ENCODE measurements at places on chromosomes 2 and 18.

DNA sequence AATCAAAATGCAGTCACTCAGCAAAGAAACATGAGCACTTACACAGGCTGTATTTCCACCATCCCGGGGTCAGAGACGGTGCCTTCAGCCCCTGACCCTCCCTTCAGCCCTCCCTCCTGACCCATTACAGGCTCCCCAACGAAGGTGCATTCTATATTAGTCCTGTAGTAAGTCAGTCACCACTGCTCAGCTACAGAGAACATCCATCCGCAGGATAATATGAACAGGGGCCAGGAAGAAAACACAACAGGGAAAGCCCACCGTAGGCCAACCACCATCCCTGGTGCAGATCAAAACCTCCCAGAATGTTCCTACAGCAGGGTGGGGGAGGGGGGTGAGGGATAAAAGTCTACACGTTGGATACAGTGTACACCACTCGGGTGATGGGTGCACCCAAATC lies 15.1 kb downstream of the PXDN start:
- no peak for DNase-seq

GRCh38 chr2:39275016-39275415 lies 31.2 kb upstream of the CDKL4 start:
- DNase-seq = no peak

GRCh38 chr2:24886691-24887304 lies 33.2 kb downstream of the ADCY3 start:
- no peak for DNase-seq

- DNase-seq = no peak
These were observed 131.5 kb downstream of the HDAC4 start for GRCh38 chr2:239269173-239269885.

GRCh38 chr2:10122500-10123280 lies at the start of gene RRM2:
Gene RRM2 (plus strand): TSS chr2:10122739. CDS start chr2:10122799, 60 bp downstream.
- peak; percentile 97 for DNase-seq

- no peak for DNase-seq
These were observed 71.2 kb downstream of the CD226 start for GRCh38 chr18:69876490-69876889.

DNA sequence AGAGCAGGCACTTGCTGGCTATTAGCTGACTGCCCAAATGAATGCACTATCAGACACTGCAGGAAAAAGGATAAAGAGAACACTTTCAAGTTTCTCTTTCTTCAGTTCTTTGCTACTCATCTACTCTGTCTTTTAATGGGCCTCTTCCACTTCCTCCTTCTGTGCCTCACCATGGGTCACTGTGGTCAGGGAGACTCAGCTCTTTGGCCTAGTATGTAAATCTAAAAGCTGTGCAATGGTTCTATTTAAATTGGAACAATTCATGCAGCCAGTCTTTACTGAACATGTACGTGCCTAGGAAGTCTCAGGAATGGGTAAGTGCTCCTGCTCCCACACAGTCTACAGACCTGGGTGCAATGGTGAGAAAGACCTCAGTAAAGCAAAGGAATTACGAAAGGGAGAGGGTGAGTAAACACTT lies 79.1 kb upstream of the DNMT3A start:
- no peak for DNase-seq

GRCh38 chr18:74291472-74291770 lies 342 bp downstream of the CYB5A start:
- DNase-seq = no peak

DNA sequence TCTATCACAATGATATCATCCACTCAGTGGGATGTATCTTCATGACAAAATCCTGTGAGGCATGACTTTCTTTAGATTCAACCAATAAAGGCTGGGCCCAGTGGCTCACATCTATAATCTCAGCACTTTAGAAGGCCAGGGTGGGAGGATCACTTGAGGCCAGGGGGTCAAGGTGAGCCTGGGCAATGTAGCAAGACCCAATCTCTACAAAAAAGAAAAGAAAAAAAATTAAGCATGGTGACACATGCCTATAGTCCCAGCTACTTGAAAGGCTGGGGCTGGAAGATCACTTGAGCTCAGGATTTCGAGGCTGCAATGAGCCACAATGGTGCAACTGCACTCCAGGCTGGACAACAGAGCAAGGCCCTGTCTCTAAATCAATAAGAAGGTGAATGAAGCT lies 68.0 kb downstream of the PLB1 start:
- DNase-seq = no peak

- no peak for DNase-seq
These were observed 19.9 kb downstream of the WDSUB1 start for GRCh38 chr2:159266554-159266953.

- DNase-seq = no peak
These were observed 426.1 kb downstream of the PARD3B start for GRCh38 chr2:204971206-204971907.

DNA sequence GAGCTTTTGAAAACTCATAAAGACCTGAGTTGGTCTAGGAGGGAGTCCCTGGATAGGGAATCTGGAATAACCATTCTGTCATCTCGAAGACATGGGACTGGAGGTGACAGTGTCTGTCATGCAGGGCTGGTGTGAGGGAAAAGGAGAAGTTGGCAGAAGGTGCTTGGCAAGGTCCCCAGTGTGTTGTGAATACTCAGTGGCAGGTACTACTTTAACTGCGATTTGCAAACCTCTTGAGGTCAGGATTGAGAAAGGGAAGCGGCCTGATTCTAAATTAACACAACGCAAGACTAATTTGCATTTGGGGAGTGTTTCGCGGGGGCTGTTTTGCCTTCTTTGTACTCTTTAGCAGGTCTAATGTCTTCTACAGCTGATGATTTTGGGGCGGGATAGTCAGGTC lies 77.0 kb upstream of the TMEM200C start:
- DNase-seq = no peak

DNA sequence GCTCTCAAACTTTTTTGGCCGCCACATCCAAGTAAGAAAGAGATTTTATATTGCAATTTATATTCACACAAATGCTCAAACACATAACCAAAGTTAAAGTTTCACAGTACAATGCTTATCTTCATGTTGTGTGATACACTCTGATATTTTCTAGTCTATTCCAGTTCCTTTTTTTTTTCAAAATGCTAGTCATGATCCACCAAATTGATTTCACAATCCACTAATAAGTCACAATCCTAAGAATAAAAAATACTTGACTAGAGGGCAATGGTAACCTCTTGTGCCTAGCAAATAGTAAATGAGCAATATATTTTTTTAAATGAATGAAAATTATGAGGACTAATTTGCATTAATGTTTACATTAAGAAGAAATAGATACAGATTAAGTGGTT lies 5.8 kb upstream of the PTPN4 start:
- no peak for DNase-seq

DNA sequence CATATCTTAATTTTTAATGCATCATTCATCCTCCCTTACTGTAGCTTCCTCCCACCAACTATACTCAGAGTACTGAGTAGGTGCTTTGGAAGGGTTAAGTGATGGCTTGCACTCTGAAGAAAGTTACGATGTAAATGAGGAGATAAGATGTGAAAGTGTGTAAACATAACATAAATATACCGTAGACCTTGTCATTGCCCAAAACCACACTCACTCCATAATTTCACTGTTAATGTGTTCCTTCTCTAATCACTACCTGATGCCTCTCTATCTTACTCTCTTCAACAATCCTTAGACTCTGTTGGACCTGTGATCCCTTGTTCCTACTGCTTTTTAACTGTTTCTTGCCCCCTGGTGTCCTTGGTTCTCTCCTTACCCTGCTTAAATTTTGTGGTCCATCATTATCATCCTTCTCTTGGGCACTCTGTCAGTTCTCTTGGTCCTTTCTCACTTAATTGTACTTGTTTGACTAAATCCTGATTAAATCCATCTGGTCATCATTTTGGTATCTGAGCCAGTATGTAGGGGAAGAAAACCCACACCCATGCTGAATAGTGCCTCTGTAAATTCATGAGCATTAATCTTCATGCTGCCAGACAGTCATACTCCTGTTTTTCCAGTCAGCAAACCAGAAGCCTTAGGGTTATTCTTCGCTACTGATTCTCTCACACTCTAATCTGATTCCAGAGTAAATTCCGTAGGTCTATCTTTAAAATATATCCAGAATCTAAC lies 45.0 kb downstream of the PMS1 start:
- DNase-seq = no peak

- no peak for DNase-seq
These were observed 35.4 kb downstream of the CAB39 start for GRCh38 chr2:230748087-230748486.

- DNase-seq = no peak
These were observed 99.4 kb downstream of the CRIM1 start for GRCh38 chr2:36455011-36455410.

DNA sequence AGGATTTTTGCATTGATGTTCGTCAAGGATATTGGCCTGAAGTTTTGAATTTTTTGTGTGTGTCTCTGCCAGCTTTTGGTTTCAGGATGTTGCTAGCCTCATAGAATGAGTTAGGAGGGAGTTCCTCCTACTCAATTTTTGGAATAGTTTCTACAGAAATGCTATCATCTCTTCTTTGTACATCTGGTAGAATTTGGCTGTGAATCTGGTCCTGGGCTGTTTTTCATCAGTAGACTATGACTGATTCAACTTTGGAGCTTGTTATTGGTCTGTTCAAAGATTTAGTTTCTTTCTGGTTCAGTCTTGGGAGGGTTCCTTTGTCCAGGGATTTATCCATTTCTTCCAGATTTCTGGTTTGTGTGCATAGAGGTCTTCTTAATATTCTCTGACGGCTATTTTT lies 166.7 kb downstream of the ST6GAL2 start:
- DNase-seq = no peak

GRCh38 chr2:223058952-223059716 lies 7.1 kb downstream of the KCNE4 start:
- DNase-seq = no peak

DNA sequence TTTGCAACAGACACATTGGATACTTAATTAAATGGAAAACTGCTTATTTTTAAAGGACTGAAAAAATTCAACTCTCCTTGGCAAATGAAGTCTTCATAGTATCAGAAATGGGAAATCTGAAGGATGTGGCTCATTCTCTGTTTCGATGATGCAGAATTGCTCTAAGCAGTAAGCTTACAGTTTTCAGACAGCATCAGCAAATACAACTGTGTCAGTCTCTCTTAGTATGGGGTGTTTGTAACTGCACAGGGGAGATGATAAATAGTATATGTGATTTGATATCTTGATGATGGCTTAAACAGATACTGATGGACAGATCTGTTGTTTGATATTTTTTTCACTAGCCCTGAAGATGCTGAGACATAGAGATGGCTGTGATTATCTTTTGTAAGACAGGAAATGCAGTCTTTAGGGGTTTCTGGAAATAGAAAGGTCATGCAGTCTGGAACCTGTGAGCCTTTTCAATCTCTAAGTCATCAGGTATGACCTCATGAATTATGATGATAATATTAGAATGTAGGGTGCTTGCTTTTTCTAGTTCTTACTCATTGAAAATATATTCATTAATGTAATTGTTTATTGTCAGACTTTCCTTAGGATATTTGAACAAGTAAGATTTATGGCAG lies 84.2 kb downstream of the SLC4A10 start:
- no peak for DNase-seq

DNA sequence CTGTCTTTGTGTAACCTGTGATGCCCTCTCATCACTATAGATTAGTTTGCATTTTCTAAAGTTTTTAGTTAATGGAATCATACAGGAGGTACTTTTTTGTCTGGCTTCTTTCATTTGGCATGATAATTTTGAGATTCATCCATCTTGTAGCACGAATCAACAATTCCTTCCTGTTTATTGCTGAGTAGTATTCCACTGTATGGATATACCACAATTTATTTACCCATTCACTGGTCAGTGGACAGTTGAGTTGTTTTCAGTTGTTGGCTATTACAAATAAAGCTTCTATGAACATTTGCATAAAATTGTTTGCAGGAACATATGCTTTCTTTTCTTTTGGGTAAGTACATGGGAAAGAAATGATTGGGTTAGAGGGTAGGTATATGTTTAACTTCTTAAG lies 40.1 kb upstream of the ZNF396 start:
- no peak for DNase-seq

- DNase-seq = no peak
These were observed 114.7 kb downstream of the TNS1 start for GRCh38 chr2:217887841-217888701.

- DNase-seq = peak; percentile 64
These were observed 10.8 kb upstream of the YWHAQ start for GRCh38 chr2:9641641-9642040.

DNA sequence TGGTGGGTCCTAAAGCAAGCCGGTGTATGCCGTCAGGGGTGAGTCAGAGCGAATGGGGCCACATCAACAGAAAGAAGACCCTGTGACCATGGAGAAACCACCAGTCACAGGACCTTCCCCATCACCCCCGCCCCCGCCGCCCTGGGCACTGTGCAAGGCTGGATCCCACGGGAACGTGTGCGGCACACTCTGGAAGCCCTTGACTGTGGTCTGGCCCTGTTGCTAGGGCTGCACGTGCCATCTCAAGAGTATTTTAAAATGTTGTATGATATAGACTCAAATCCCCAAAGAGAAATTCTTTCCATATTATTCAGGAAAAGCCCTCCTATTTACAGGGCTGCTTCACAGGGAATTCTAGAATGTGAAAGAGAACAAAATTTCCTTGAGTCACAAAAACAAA lies 174.8 kb downstream of the BCL2 start:
- no peak for DNase-seq

GRCh38 chr18:79283131-79283810 lies 112.5 kb upstream of the NFATC1 start:
- DNase-seq = no peak

DNA sequence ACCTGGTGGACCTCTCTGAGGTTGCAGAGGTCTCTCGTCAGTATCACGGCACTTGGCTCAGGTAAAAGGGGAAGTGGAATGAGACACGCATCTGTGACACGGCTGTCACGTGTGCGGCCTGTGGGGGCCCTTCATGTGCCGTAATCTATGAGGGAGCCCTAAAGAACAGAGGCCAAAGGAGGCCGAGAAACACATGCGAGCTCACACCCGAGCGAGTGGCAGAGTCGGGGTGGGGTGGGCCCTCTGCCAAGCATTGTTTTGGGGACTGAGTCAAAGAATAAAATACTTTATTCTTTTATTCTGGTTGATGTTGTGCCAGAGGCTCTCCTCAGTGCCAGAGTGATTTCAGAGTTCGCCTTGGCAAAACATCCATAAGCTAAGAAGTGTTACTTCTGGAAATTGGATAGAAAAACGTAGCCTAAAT lies 43.3 kb downstream of the PLB1 start:
- DNase-seq = no peak

DNA sequence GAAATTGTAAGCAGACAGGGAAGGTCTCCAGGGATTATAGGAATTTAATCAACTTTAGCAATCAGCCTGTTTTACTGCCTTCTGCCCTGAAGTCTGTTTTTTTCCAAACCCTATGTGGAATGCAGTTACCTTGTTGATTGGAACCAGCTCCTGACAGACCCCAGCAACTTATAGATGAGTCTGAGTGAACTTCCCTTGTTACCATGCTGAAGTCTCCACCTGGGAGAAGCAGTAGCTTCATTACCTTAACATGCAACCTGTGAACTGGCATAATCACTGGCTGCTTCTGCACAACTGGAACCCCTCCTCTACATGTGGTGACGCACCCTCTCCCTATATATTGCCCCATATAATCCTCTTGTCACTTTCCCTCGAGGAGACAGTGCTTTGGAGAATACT lies 226.3 kb upstream of the SPOPL start:
- no peak for DNase-seq

Measured in natural killer cell treated with Interleukin-12 subunit alpha and Interleukin-12 subunit beta and Interleukin-15 and Interleukin-18, amount 100 ng/mL, for 72 hours (primary cell).